Stimulated activated CD4-positive, alpha-beta T cell treated with anti-CD3 and anti-CD28 coated beads, Interleukin-4, amount 100 ng/mL, for 4 hours (primary cell): ENCODE measurements at places on chromosomes 5 and 9.

DNA sequence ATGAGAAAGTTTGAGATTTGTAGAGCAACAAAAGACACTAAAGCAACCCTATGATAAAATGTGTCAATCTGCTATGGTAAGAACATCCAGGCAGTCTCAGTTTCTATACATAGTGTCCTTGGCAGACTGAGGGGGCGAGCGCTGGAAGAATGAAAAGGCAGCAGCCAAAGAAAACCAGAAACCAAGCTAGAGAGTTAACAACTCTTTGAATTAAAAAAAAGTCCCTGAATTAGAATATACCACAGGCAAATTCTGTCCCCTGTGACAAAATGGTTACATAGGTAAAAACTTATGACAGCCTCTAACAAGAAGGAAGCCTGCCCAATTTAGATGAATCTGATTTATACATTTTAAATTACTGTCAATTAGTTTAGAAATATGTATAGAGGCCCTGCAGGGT lies 106.7 kb downstream of the OXCT1 start:
- DNase-seq = no peak

GRCh38 chr5:3197304-3198073 lies 398.1 kb upstream of the IRX1 start:
- DNase-seq = no peak

DNA sequence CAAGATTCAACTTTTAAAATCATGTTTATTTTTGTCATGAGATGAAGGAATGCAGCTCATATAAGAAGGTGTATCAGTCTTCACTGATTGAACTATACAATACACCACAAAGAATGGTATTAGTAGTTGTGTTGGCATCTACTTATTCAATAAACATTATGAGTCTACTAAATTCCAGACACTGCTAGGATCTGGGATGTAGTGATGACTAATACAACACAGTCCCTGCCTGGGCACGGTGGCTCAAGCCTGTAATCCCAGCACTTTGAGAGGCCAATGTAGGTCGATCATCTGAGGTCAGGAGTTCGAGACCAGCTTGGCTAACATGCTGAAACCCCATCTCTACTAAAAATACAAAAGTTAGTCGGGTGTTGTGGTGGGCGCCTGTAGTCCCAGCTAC lies 171.4 kb upstream of the NFIB start:
- no peak for DNase-seq

DNA sequence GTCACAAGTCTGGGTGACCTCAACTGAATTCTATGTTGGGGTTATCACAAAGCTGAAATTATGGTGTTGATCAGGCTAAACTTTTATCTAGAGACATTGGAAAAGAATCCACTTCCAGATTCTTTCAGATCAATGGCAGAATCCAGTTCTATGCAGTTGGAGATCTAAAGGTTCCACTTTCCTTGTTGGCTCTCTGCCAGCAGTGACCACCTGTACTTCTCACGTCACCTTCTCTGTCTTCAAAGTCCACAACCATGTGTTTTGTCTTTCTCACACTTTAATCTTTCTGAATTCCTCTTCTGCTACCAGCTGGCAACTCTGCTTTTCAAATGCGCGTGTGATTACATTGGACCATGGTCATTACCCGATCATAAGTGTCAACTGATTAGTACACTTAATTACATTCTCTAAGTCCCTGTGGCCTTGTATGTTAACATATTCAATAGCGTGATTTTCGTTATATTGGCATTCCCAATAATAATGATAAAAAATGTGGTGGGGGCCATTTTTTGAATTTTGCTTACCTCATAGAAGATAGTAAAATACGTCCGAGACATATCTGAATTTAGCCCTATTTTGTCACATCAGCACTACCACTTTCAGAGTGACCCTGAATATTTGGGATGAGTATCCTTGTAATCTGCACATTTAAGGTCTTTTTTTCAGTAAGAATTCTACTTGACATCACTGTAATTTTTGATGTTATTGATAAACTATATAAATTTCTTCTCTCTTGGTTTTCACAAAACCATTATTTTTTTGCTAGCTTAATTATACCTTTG lies 73.7 kb upstream of the PRDM9 start:
- no peak for DNase-seq

DNA sequence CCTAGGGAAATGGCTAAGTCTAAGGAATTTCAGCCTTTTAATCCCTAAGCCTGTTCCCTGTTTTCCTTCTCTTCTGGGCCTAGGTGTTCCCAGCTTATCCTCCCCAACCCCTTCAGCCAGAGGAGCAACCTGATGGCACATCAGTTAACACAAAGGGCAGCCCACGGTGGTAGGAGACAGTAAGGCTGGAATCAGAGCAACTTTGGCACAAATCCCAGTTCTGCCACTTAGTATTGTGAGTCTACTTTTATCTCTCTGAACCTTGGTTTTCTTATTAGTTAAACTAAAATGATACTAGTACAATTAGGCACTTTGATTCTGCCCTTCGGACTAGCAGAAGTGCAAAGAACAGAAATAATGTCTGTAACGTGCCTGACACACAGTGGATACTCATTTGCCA lies 246.8 kb downstream of the SAXO1 start:
- DNase-seq = no peak

DNA sequence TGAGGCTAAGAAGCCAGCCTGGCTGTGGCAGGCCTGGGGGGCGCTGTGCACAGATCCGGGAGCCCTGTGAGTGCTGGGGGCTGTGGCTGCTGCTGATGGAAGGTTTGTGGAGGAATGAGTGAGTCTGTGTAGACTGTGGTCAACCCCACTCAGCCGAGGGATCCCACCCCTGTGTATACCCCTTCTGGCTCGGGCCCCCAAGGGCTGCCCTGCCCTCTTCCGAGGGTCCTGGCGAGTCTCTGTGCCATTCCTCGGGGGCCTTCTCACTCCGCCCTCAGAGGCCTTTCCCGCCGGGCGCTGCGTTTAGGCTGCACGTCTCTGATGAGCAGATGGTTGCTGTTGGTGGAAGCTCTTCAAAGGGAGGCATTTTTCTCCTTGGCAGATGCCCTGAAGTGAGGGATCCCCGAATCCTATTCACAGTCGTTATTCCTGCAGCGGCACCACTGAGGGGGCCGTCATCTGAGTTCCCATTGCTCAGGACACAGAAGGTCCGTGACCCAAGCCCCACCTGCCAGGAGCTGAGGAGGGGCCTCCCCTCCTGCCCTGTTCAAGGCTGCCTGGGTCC lies 94.1 kb downstream of the RXRA start:
- DNase-seq = no peak

DNA sequence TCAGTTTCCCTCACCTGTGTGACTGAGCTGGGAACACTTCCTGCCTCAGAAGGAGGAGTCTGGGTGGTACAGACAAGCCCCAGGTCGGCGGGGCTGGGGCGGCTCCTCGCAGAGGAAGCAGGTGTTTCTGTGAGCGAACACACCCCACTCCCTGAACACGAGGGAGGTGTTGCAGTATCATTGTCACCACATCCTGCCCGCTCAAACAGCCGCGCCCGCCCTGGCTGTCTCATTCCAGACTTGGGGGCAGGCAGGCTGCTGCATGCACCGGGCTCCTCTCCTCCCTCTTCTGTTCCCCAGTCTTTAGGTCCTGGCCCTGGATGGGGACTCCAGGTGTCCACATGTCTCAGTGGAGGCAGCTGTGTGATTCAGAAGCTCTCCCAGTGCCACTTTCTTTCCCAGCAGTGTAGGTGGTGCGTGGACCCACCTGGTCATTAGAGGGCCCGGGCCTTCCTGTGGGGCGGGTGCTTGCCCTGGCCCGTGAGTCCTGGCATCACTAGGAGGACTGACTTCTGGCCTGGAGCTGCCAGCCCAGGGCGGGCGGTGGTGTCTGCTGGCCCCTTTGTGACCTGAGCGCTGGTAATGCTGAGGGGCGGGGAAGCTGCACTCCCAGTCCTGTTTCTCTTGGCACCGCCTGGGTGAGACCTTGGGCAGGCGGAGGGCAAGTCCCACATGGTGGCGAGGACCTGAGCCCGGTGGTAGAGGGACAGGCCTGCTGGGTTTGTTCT lies 18.3 kb upstream of the PHYHD1 start:
- peak; percentile 78 for DNase-seq

- no peak for DNase-seq
Measured at GRCh38 chr9:32928912-32929311, 72.5 kb downstream of the APTX start.

DNA sequence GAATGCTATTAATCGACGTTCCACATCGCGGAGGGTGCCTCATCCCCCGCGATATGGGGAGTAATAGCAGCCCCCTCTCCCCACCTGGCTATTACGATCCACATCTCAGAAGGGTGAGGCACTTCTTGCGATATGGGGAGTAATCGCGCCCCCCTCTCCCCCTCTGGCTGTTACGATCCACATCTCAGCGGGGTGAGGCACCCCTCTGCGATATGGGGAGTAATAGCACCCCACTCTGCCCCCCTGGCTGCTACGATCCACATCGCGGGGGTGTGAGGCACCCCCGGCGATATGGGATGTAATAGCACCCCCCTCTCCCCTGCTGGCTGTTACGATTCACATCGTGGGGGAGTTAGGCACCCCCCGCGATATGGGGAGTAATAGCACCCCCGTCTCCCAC lies 128.5 kb downstream of the TMEM38B start:
- no peak for DNase-seq

- DNase-seq = no peak
Measured at GRCh38 chr5:133494923-133495246, 117.5 kb downstream of the FSTL4 start.

- no peak for DNase-seq
Measured at GRCh38 chr5:109740966-109741365, 51.2 kb downstream of the MAN2A1 start.

DNA sequence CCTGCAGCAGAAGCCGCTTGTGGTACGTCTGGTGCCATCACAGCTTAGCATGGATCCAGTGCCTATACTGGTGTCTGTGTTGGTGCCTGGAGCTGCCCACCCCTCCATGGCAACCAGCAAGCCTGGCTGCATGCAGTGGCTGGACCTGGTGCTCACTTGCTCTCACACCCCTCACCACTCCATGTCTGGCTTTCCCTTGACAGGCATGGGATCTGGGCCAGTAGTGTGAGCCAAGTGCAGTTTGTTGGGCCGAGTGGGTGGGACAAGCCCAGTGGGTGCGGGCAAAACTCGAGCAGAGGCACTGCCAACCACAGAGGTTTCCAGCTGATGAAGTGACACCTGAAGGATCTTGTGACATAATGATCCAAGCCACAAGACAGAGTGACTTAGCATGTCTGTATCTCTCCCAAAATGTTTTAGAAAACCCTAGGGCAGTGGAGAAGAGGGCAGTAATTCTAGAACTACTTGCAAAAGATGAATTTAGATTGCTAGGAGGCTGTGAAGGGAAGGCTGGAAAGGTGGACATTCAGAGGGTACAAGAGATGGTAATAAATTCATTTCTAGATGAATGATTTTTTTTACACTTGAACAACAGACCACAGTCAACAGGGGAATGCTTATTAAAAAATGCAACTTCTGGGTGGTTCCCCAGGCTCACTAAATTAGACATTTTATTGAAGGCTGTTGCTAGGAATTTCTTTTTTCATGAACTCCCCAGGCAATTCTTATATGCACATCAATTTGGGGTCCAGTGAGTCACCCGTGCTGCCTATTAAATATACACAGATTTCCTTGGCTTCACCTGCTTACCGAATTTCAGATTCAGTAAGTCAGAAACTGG lies 660.3 kb downstream of the TLR4 start:
- DNase-seq = no peak

DNA sequence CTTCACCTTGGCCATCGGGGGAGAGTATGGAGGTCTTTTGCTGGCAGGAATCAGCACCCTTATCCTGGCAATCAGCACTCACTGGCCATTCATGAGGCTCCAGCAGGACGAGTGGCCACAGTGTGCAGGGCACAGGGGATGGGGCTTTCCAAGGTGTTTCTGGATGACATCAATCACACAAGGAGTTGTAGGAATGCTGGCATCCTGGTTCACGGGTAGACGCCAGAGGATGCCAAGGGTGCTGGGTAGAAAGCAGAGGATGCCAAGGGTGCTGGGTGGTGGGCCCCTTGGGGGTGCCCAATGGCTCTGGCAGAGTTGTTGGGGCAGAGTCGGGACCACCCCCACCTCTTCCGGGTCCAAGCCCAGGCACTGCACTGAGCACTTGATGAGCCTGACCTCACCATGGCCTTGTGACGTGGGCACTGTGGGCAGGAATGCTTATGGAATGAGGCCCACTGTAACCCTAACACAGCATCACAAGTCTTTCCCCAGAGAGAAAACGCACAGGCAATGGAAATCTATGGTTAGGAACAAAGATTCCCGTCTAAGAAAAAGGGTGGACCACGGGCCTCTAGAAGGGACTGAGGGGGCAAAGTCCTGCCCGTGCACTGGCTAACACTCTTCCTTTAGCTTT lies 29.1 kb downstream of the CEL start:
- no peak for DNase-seq

DNA sequence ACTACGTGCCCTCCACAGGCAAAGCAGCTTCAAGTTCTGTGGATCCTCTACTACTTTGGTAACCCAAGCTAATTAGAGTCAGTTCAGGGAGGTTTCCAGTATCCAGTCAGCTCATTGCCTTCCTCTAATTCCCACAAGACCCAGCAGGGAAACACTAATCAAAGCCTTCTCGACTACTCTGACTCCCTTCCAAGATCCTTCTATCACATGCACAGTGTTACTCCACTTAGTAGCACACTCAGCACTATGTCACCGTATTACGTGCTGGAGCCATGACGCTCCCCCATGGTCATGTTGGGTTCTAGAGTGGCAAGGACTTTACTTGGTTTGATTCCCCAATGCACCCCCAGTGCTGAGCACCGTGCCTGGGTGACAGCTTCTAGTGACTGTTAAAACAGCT lies 53.0 kb downstream of the DCP2 start:
- no peak for DNase-seq

DNA sequence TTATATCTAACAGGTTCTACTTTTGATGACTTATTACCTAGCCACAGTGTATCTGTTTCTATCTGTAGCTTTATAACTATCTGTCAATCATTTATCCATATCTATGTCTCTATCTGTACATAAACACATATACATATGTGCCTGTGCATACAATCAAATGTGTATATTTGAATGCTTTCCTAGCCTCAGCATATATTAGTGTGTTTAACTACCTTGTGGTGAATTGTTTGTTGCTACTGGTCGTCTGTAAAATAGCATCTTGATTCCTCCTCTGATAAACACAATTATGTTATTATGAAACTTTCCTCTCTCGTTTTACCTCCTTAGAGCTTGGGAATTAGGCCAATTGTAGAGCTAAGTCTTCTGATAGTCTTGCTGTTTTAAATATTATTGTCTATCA lies 44.4 kb downstream of the PARP8 start:
- no peak for DNase-seq

- DNase-seq = no peak
Measured at GRCh38 chr9:75463871-75464270, 375.6 kb downstream of the OSTF1 start.

- DNase-seq = no peak
Measured at GRCh38 chr5:160242145-160242544, 12.8 kb downstream of the FABP6 start.
